ENCODE measurements at places on chromosomes 2 and 18. TPM values are rescaled to one million over a fixed set of nuclear protein-coding genes. Genes with fewer than 3 reads are reported as not detected.

The SLC4A1AP gene
- 36.0 TPM for total RNA-seq

- peaks cover 13% of the 10 kb centered on the region for H3K4me1 ChIP-seq
- peak; percentile 87 for DNase-seq
- H3K27me3 ChIP-seq, result no peaks in the 10 kb centered on the region
- H3K27ac ChIP-seq, result no peak overlapping the region
These were observed 175.5 kb downstream of the AGAP1 start for GRCh38 chr2:235669269-235669831.

The NPC1 gene
- 22.4 TPM for total RNA-seq

- H3K4me1 ChIP-seq, result peaks cover 21% of the 10 kb centered on the region
- H3K27me3 ChIP-seq, result no peaks in the 10 kb centered on the region
- no peaks in the 10 kb centered on the region for H3K36me3 ChIP-seq
- DNase-seq, result peak; percentile 70
- no peak overlapping the region for H3K4me3 ChIP-seq
- H3K27ac ChIP-seq, result peak overlapping the region; percentile 64
These were observed 45.4 kb downstream of the ST8SIA5 start for GRCh38 chr18:46711444-46711863.

The IL1RL1 gene
- not detected for total RNA-seq

DNA sequence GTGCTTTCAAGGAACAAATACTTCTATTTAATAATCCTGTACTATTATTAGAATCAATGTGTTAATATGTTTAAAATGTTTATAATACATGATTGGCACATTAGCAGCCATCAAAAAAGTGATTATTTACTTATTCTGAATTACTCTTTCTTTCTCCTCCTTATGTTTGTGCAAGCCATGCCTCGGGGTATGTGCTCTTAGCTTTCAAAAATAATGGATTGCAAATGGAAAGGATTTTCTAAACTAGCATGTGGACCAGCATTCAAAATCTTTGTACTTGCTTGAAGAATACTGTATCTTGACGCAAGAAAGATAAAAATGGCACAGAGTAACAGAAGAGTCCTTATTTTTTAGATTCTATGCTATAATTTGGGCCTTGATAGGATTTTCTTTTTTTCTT is 156.5 kb downstream of the CDH7 start:
- H3K27me3 ChIP-seq, result no peaks in the 10 kb centered on the region
- no peak for DNase-seq
- no peaks in the 10 kb centered on the region for H3K4me1 ChIP-seq
- H3K27ac ChIP-seq, result no peak overlapping the region
- H3K36me3 ChIP-seq, result no peaks in the 10 kb centered on the region

The SPR gene
- total RNA-seq, result 34.3 TPM

GRCh38 chr18:6414723-6415417 is at the start of gene L3MBTL4:
Gene L3MBTL4, minus strand, starts transcription at chr18:6414911. Its CDS starts 103,286 bp downstream, at chr18:6311625.
- no peaks in the 10 kb centered on the region for H3K27me3 ChIP-seq
- H3K4me1 ChIP-seq, result no peaks in the 10 kb centered on the region
- H3K27ac ChIP-seq, result no peak within 1 kb of the TSS
- H3K36me3 ChIP-seq, result no peaks in the 10 kb centered on the region
- H3K4me3 ChIP-seq, result no peak within 1 kb of the TSS

GRCh38 chr2:229050133-229050532 is 221.0 kb downstream of the PID1 start:
- peak overlapping the region; percentile 4 for H3K4me3 ChIP-seq
- H3K4me1 ChIP-seq, result peaks cover 33% of the 10 kb centered on the region
- no peaks in the 10 kb centered on the region for H3K36me3 ChIP-seq
- peak; percentile 76 for DNase-seq
- H3K27me3 ChIP-seq, result no peaks in the 10 kb centered on the region

GRCh38 chr2:239279508-239280295 is 121.1 kb downstream of the HDAC4 start:
- H3K4me1 ChIP-seq, result no peaks in the 10 kb centered on the region
- no peak for DNase-seq
- H3K27ac ChIP-seq, result no peak overlapping the region
- H3K27me3 ChIP-seq, result no peaks in the 10 kb centered on the region
- H3K4me3 ChIP-seq, result no peak overlapping the region

DNA sequence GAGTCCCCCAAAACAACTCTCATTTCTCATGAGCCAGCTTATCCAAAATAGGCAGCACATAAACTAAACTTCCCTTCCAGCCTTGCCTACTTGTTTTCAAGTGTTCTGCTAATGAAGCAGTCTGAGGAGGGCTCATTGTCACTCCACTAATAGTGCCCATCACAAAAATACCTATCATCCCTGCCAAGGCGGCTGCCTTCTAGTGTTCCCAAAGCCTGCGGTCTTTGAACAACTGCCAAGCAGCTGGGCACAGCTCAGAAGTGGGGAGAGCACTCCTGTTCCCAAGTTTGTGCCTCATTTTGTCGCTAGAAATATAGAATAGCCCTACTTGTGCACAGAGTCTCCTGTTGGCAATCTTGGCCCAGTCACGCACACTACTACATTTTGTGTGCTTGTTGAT is 50.3 kb downstream of the DTNA start:
- no peak for DNase-seq
- H3K36me3 ChIP-seq, result no peaks in the 10 kb centered on the region
- H3K4me3 ChIP-seq, result no peak overlapping the region
- H3K27me3 ChIP-seq, result no peaks in the 10 kb centered on the region
- H3K27ac ChIP-seq, result no peak overlapping the region

DNA sequence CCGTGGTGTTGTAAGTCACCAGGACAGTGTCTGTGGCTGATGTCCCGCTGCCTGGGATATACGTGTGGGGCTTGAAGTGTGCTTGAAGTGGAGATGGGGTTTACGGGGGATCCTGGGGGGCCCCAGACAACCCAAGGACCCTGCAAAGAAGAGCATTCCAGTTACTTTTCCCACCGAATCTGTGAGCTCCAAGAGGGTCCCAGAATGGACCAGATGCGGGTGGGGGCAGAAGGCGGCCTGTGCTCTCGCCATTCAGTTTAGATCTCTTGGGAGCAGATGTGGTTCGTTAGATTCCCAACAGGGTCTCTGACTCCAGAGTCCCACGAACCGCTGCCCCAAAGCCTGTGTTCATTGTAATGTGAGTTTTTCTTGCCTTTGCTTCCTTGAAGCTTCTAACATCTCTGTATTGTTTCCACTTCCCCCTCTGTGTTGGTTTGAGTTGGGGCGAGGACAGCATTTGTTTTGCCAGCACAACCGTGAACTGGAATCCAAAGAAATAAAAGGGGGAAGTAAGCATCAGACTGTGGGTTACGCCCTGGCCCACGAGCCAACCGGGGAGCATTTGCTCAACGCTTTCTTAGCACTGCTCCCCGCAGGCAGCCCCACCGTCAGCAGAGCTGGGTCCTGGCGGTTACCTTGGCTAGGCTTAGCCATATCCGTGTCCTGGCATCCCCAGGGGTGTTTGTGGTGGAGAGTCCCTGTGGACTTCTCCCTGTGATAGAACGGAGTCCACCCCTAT is 92.1 kb downstream of the SH3BP4 start:
- no peaks in the 10 kb centered on the region for H3K4me1 ChIP-seq
- peaks cover 40% of the 10 kb centered on the region for H3K36me3 ChIP-seq
- no peak overlapping the region for H3K4me3 ChIP-seq
- DNase-seq, result no peak
